ENCODE measurements at places on chromosomes 7 and 10. TPM values are rescaled to one million over a fixed set of nuclear protein-coding genes. Genes with fewer than 3 reads are reported as not detected.

XRCC2 gene
- total RNA-seq, result 2.9 TPM

FRMPD2 gene
- under 0.01 TPM for total RNA-seq

DOCK1 gene
- 108 TPM for total RNA-seq

PPIA gene
- 2,937 TPM for total RNA-seq

NXPH1 gene
- total RNA-seq, result not detected

Data from vein endothelial cell (primary cell).